IMR-90 (cell line): ENCODE measurements at places on chromosomes 7 and 10. TPM values are rescaled to one million over a fixed set of nuclear protein-coding genes. Genes with fewer than 3 reads are reported as not detected.

The BHLHA15 gene
- total RNA-seq = not detected in 2 replicates

The CFAP70 gene
- 0.18 and 0.28 TPM in 2 replicates for total RNA-seq

The ZNF680 gene
- total RNA-seq = 3.9 and 7.8 TPM in 2 replicates

The MSMB gene
- total RNA-seq = not detected in 2 replicates

The UCMA gene
- not detected in 2 replicates for total RNA-seq
